ENCODE measurements at places on chromosomes 1 and 21.

DNA sequence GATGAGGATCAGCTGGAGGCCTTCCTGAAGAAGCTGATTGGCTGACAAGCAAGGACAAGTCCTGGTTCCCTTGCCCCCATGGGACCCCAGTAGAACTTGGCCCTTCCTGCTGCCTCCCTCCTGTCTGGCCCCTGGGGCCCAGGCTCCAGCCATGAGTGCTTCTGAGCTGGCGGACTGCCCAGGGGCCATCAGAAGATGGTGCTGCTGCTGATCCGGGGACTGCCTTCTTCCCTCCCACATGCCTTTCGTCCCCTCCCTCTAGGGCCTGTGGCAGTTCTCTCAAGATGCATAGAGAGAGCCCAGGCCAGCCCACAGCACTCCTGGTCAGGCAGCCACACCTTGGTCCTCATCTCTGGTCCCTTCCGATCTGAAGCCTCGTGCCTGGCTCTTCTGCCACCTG, 57.9 kb upstream of the PRKACB start:
- DNase-seq = no peak

DNA sequence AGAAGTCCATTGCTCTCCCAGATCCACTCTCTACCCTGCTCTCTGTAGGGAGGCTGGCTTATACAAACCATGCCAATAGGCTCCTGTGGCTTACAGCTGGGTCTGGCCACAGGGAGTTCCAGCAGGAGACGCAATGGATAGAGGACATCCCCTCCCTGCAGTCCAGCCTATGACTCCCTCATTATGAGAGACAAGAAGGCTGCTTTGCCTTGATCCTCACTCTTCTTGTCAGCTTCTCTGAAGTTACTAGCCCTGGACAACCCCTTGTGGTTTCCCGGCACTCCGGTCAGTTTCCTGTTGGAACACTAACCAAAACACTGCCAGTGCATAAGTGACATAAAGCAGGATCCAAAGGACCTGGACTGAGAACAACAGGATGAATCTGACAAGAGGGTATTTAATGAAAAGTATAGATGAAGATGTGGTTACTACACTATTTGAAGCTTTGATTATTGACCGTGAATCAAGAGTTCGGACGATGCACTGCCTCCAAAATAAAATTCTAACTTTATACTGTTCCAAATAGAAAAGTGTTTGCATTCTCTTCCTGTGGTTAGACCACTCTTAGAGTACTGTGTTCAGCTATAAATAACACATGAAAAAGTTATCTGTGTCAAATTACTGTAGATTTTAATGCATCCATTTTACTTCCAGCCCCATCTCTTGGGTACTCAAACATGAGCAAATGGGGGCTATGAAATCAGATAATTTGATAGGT, 32.7 kb upstream of the ZNF326 start:
- DNase-seq = no peak

DNA sequence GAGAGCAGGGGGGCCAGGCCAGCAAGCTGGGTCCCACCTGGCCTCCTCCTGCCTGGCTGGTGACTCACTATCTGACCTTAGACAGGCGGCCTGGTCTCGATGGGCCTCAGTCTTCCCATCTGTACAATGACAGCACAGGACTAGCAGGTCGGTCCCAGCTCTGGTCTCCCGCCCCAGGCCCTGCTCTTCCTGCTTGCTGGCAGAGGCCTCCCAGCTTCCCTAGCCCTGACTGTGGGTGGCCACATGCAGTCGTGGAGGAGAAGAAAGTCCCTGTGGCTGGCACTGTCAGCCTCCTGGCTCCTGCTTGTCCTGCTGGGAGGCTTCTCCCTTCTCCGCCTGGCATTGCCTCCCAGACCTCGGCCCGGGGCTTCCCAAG, 817 bp downstream of the EXTL1 start:
- DNase-seq = no peak

GRCh38 chr21:36073181-36073580, 3.4 kb downstream of the CBR1 start:
- DNase-seq = no peak

- DNase-seq = no peak
These were observed 77.4 kb downstream of the DIRAS3 start for GRCh38 chr1:67973051-67973450.

DNA sequence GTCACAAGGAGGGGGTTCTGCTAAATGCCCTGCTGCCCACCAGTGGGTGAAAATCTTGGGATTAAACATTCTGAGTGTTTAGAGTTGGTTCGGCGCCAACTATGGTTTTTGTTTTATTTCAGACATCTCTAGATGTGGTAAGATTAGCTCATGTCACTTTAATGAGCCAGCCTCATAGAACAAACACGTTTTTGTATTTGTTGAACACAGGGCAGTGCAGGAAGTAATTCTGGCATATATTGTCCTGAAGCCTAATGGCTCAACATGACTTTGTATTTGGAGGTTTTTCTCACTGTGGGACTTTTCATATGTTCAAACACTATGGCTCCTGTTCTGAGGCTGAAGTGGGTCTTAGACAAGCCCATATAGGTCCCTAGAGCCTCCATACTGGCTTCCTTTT, 107.8 kb downstream of the NGF start:
- no peak for DNase-seq

GRCh38 chr1:95117207-95118066, at the start of gene TLCD4:
Gene TLCD4 (plus strand): TSS chr1:95117355. CDS start chr1:95143902, 26,547 bp downstream.
- DNase-seq = peak; percentile 54

GRCh38 chr1:229140119-229140396, 130.9 kb upstream of the RAB4A start:
- DNase-seq = no peak

- no peak for DNase-seq
These were observed 165.8 kb upstream of the C1orf105 start for GRCh38 chr1:172254521-172255222.

GRCh38 chr1:18951818-18952391, 4.6 kb downstream of the IFFO2 start:
- DNase-seq = peak; percentile 88

- no peak for DNase-seq
These were observed 40.6 kb downstream of the LRRC3 start for GRCh38 chr21:44495611-44496563.

- no peak for DNase-seq
These were observed 3.3 kb upstream of the FMOD start for GRCh38 chr1:203354246-203354645.

DNA sequence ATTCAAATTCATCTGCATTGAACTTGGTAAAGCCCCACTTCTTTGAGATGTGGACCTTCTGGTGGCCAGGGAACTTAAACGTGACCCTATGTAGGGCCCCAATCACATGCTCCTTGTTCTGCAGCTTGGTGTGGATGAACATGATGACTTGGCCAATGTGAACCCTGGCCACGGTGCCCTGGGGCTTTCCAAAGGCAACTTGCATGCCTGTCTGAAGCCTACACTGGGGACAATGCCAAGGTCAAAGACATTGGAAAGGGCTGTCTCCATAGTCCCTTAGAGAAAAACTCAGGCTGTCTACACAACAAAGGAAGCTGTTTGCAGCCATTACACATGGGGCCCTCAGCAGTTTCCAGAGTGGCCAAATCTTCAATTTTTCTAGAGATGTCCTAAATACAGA, 8.9 kb upstream of the VPS13D start:
- DNase-seq = no peak

DNA sequence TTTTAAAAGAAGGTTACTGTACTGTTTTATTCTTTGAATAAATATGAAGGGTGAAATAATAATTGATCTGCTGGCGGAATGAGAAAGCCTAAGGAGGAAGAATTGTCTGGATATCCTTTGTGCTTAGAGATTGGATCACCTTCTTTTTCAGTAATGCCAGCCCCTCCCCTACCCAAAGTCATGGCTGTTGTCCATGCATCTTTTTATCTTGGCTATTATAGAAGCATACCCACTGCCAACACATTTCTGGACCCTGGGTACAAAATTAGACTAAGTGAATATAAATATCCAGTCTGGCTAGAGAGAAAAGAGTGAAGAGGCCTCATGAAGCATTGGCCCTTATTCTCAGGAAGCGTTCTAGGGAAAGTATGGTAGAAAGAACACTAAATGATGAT, 28.1 kb downstream of the AK4 start:
- DNase-seq = no peak

GRCh38 chr1:246680696-246681130, 43.5 kb upstream of the SCCPDH start:
- no peak for DNase-seq
